ENCODE measurements at places on chromosomes 6 and 20.

DNA sequence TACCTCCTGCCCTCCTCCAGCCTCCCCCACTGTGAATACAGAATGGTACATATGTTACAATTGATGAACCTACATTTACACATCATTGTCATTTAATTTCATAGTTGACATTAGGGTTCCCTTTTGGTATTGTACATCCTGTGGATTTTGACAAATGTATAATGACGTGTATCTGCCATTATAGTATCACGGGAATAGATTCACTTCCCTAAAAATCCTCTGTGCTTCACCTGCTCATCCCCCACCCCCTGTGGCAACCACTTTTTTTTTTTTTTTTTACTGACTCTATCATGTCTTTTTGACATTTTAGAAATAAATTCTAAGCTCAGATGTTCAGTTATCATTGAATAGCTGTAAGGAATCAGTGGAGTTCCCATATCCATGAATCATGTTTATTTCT lies 30.4 kb downstream of the HECA start:
- no peak for DNase-seq

GRCh38 chr20:34452281-34452982 lies 63.8 kb upstream of the DYNLRB1 start:
- no peak for DNase-seq

DNA sequence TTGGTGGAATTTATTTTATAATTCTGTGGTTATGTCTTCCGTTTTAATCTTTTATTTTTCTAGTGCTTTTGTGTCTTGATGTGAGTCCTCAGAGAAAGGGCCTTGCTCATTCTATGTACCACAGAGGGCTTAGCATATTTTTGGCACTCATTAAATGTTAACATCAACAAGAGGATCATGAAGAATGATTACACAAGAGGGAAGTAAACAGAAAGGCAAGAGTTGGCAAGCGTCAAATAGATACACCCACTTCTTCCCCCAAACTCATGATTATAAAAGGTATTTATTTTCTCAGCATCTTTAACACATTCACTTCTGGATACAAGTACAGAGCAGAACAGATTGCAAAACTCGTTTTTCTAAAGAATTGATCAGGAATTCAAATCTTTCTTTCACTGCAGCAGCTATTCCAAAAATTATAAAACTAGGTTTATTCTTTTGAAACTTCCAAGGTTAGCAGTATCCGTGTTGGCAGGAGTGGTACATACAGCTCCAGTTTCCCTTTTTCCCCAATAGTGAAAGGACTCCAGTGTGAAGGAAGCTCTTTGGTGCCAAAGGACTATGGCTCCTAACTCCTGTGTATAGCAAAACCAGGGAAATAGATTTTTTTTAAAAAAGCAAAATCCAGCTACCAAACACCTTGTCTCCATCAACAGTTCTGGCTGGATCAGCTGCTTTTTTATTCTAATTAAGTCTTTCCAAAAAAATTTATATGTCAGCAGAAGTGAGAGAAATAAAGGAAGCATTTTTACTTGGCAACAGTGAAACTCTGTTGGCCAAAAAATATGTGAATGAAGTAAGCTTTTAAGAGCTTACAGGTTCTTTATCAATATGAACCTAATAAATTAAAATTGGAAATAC lies 221.9 kb downstream of the ADGRG6 start:
- no peak for DNase-seq

- no peak for DNase-seq
Observed at GRCh38 chr6:162222521-162222920, 505.0 kb downstream of the PRKN start.

DNA sequence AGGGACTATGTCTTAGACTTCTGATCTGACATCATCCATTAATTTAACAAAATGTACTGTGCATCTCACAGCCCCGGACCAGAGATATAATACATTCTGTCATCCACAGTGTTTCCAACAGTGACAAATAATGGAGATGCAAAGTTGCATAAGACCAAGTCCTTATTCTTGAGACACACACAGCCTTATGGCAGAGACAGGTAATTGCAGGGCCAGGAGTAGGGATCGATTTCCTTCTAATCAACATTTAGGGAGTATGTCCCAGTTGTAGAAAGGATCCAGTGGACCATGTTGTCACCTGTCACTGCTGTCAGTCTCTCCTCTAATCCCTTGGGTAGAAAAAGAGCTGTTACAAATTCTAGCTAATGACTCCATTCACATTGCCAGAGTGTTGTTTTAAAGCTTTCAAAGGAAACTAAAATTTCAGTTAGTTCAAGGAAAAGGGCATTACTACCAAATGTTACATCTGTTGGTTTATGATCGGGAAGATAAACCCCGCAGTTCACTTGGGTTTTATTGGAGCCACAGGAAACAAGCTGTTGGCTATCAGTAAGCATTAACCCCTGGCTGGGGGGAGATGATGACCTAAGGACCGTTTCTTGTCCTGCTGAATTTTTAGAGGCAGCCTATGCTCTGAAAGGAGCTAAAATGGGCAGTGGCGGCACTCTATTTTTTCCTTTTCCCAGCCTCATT lies 111.4 kb upstream of the ATXN1 start:
- DNase-seq: no peak

DNA sequence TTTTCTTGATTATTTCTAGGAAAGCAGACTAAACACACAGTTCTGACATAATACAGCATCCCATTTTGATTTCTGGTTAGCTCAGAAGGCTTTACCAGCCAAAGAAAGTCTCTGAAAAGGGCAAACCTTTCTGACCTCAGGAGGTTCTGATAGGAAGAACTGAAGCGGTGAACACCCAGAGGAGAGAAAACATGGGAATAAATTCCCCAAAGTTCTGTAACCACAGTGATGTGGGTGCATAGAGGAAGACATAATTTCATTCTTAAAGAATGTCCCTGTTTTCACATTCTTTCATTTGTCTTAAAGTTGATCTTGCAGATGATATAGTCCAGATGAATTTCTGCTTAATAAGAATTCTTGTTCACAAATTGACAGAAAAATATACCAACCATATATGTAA lies 60.3 kb downstream of the RSPO3 start:
- DNase-seq: no peak

All from NCI-H748 treated with DMSO at 0.1 percent for 48 hours (cell line).